NCI-H446 treated with DMSO at 0.1 percent for 48 hours (cell line): ENCODE measurements at places on chromosomes 6 and 20.

GRCh38 chr6:95232446-95232845 lies 344.9 kb upstream of the MANEA start:
- DNase-seq: no peak

GRCh38 chr20:5559945-5560344 lies 190.3 kb upstream of the SHLD1 start:
- DNase-seq: no peak

DNA sequence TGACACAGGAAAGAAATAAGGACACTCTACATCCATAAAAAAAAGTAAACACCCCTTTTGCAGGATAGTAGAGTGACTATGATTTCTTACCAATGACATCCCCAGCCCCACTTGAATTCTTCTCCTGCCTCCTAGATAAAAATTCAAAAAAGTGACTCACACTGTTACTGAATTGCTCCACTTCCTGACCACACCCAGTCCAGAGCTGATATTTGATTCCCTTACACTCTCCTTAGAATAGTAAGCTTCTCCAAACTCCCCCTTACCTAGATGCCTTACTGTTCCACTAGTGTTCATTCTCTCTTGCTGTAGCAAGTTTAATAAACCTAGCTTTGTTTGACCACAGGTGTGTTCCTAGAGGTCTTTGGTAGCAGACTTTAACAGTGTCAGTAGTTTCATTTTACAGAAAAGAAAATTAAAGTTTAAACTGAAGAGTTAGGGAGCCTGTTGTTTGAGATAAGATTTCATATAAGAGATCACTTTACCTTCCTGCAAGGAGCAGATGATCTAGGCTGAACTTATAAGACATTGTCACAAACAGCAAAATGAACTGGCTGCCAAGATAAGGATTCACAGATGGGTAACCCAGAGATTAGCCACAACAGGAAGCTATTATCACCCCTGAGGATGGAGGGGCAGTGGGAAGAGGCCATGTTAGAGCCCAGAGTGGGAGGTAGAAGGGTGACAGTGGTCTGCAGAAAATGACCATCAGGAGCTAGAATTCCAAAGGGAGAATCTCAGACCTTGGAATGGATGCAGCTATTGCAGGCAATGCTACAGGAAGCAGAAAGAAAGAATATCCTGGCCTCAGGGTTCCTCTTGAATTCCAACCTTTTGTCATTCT lies 28.4 kb upstream of the BTN3A2 start:
- no peak for DNase-seq

- DNase-seq: peak; percentile 1
Observed at GRCh38 chr6:159042003-159042825, 2.6 kb downstream of the TAGAP start.

DNA sequence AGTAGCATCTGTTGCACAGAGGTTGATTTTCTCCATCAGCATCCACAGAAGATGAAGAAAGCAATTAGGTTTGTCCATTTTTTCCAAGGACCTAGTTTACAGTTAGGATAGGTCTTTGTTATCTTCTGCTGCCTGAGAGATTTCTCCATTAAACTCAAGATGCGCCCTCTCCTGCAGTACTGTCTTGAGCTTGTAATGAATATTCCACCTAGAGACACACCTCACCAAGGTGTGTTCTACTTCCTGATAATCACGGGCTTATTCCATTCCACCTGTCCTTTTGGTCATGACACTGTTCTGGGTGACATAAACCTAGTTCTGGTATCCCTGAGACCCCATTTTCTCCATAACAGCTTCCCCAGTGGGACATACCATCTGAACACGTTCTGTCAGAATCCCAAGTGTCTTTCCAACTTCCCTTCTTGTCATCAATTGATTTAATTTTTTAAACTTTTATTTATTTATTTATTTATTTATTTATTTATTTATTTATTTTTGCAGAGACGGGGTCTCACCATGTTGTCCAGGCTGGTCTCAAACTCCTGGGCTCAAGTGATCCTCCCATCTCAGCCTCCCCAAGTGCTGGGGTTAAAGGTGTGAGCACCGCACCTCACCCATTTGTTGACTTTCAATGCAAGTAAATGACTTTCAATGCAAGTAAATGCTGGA lies 75.6 kb upstream of the HS3ST5 start:
- DNase-seq: no peak

- DNase-seq: no peak
Observed at GRCh38 chr20:46994341-46994740, 99.7 kb downstream of the EYA2 start.
